ENCODE measurements at places on chromosomes 2 and 18.

DNA sequence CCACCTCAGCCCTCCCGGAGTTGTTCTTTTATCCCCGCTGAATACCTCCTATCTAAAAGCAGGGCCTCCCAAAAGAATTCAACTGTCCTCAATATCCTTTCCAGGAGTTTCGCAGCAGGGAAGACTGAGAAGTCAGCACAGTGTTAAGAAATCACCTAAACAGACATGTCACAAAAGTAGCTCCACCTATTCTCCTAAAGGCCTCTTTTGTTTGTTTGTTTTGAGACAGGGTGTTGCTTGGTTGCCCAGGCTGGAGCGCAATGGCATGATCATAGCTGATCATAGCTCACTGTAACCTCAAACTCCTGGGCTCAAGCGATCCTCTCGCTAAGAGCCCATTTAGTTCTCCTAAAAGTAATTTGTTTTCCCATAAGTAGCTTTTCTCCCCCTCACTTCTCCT, 53.8 kb downstream of the TEX44 start:
- no peak for DNase-seq

DNA sequence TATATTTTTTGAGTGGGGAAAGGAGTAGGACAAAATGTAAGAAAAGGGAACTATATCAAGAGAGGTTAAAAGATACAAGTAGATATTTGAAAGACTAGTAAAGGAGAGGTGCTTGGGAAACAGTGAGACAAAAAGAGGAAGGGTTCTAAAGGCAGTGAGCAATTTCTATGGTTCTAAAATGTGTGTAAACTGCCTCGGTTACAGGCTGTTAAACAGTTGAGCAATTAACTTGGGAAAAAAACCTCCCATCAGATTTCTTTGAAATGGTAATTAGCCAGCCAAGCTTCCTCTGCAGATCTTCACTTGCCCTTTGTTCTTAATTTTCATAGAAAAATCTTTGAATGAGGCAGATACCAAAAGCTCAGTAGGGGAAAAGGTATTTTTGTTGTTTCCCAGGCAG, 238.7 kb upstream of the KCNH7 start:
- no peak for DNase-seq

- no peak for DNase-seq
Measured at GRCh38 chr2:215799194-215799593, 214.2 kb downstream of the MREG start.

GRCh38 chr2:36356298-36356989, 866 bp downstream of the CRIM1 start:
- DNase-seq: no peak

DNA sequence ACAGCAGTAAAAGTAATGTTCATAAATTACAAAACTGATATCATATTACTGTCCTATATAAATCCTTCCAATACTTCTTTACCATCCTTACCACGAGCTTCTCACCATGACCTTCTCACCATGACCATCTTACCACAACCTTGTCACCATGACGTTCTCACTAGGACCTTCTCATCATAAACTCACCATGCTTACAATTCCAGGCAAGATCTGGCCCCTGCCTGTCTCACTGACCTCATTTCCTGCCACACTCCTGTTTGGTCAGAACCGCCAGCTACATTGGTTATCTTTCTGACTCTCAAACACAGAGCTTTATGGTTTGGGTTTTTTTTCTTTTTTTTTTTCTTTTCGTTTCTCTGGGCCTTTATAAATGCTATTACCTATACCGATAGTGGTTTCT, 827.6 kb downstream of the RNF144A start:
- DNase-seq: no peak

- no peak for DNase-seq
Measured at GRCh38 chr18:6683112-6683876, 46.2 kb upstream of the ARHGAP28 start.

GRCh38 chr2:59308108-59308507, 1067.0 kb upstream of the FANCL start:
- DNase-seq: no peak

GRCh38 chr18:41938445-41938844, 16.6 kb upstream of the PIK3C3 start:
- DNase-seq: no peak

GRCh38 chr2:18578033-18578432, 11.3 kb downstream of the NT5C1B start:
- DNase-seq: no peak

DNA sequence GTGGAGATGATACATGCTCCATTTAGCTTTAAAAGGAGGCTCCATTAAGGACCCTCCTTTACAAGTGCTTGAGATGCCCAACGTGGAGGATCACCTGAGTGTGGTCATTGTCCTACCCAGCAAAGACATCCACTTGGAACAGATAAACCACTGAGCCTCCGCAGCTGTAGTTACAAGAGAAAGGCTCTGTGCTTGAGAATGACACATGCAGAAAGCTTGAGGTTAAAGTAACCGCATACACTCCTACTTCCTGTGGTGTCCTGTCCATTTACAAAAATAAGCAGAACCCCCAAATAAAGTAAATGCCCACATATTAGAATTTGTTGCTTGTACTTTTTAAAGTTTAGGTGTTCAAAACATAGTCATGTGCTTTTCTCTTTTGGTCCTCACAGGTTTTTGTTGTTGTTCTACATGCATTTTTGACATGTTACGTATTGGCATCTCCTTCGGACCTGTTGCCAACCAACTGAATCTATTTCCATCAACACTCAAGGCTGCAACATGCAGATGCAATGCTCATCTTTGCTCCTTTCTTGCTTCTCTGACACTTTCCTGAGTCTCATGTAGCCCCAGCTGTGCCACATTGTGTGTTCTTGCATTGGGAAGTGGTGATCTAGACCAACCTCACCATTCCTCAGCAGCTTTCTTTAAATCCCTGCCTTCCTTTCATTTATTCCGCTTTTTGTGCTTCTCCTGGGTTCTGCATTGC, 56.0 kb downstream of the SERPINB7 start:
- no peak for DNase-seq

DNA sequence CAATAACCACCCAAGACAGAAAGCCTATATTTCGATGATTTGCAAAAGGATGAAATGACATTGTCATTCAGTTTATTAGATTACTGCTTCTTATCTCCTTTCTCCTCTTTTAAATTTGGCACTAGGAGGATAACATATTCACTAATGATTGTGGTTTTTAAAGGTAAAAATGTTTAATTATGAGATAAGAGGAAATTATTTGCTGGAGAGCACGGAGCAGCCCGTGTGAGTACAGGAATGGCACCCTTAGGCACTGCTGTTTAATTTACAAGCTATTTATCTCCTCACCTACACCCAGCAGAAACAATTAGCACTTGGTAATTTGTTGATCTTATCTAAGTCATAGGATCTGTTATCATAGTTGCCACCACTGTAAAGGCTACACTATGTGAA, 87.4 kb upstream of the SP3 start:
- DNase-seq: no peak

DNA sequence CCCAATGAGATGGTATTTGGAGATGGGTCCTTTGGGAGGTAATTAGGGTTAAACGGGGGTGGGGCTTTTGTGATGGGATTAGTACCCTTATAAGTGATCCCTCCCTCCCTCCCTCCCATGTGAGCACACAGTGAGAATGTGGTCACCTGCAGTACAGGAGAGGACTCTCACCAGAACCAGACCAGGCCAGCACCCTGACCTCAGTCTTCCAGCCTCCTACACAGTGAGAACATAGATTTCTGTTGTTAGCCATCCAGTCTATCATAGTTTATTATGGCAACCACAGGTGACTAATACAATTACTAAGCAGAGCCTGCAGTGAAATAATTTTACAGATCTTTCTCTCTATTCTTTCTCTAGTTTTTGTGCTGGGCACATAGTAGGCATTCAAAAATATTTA, 137.7 kb upstream of the PKDCC start:
- DNase-seq: no peak

GRCh38 chr2:112304298-112304941, 29.0 kb downstream of the ZC3H6 start:
- no peak for DNase-seq

GRCh38 chr18:77157312-77157711, 24.7 kb upstream of the MBP start:
- DNase-seq: no peak

GRCh38 chr2:236661762-236662110, 92.1 kb downstream of the ACKR3 start:
- DNase-seq: no peak

- DNase-seq: no peak
Measured at GRCh38 chr2:2182551-2183071, 148.5 kb downstream of the MYT1L start.

DNA sequence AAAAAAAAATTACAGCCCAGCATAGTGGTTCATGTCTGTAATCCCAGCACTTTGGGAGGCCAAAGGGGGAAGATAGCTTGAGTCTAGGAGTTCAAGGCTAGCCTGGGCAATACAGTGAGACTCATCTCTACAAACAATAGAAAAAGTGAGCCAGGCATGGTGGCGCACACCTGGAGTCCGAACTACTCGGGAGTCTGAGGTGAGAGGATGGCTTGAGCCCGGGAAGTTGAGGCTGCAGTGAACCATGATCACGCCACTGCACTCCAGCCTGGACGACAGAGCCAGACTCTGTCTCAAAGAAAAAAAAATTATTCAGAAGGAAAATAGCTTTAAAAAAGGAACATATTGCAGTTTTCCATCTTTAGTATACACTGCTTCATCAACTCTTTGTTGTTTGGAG, 47.8 kb downstream of the CYP27C1 start:
- DNase-seq: no peak

DNA sequence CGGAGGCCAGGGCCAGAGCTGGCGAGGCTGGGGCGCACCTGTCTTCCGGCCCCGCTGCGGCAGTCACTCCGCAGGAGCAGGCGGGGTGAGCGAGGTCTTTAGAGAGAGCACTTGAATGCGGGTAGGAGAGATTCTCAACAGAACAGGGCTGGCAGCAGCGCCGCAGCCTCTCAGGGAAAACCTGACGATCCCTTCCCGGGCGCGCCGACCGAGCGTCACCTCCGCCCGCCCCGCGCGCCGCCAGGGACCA, 526 bp downstream of the PRKRA start:
- DNase-seq: peak; percentile 51

DNA sequence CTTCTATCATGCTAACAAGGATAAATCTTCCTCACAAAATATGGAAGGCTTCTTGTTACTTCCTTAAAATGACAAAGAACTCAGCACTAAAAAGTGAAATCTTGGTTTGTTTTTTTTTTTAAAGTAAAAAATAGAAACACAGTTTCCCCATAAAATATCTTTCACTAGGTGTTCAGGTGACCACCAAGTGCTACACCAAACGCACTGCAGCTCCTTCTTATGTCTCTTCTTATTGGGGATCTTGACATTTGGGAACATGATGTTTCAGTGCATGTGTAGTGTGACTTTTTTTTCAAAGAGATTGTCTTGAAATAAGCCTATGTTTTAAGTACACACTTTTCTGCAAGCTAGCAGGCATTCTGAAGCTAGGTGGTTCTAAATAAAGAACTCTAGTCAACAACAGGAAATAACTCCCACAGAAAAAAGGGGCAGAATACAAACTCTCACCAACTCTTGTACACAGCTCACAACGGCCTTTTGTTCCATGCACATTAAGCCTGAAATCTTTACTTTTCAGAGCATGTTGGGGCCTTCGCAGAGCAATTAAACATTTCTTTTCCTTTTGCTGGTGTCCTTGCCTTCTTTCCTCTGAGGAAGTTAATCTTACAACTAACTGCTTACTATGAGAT, 13.2 kb upstream of the SERTAD2 start:
- DNase-seq: no peak

DNA sequence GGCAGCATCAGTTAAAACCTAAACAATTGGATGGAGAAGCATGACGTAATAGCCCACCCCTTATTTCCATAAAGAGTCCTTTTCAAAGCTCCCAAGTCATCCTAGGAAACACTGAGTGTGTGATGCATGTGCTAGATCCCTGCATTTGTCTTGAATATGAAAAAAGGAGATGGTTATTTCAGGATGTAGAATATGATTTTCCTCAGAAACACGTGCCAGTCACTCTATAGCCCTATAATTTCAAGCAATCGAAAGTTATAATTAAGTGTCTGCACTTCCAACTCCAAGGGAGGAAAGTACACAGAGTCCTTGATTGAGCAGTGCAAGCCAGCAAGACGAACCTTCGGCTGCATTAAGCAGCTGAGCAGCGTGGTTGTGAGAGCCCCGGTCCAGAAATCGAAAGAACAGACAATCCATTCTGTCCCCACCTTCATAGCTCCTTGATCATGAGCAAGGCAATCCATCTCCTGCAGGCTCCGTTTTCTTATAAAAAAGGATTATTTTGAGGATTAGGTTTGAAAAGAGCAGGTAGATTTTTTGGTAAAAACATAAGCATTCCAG, 287.7 kb downstream of the FBXO15 start:
- DNase-seq: no peak

GRCh38 chr18:59555995-59556659, 141.1 kb downstream of the CCBE1 start:
- DNase-seq: no peak

GRCh38 chr2:28209261-28209691, 183.4 kb upstream of the FOSL2 start:
- DNase-seq: no peak

DNA sequence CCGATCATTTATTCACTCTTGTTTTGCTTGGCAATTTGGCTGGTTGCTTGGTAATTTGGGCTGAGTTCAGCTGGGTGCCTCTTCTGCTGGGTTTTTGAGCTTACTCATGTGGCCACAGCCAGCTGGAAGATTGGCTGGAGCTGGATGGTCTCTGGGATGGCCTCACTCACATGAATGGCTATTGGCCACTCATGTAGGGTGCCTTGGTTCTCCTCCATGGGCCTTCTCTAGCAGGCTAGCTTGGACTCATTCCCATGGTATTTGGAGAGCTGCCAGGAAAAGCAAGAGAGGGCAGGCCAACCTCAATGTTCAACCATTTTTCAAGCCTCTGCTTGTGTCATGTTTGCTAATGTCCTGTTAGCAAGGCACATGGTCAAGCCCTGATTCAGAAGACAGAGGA, 16.9 kb downstream of the ZAP70 start:
- no peak for DNase-seq

GRCh38 chr2:65608916-65609315, 176.5 kb upstream of the SPRED2 start:
- no peak for DNase-seq

GRCh38 chr2:172722481-172722880, 13.2 kb upstream of the RAPGEF4 start:
- no peak for DNase-seq

- DNase-seq: no peak
Measured at GRCh38 chr2:227772197-227772661, 26.5 kb downstream of the SCYGR8 start.

DNA sequence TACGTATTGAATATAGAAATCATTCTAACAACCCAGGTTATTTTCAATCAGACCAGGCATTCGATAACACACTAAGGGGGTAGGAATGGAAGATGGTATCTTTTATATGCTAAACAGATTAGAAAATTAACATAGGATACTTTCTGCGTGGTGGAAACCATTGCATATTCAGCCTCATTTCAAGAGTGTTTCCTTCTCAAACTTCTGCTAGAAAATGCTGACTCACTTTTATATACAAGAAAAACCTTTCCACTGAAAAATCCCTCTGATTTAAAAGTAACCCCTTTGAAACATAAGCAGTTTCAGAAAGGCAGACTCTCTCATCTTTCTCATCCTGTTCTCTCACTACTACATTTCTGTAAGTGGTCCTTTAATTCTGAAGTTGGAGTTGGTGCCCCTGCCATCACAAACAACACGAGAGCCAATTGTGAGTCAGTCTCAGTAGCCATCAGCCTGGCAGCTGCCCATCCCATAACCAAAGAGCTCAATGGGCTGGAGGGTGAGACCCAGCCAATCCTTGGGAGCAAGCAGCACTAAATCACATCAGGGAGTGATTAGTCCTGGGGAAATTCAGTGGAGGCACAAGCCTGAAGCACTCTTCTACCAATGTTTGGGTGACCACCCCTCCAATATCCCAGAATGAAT, 343.1 kb downstream of the CELF4 start:
- DNase-seq: no peak
